ENCODE measurements at places on chromosomes 4 and X.

DNA sequence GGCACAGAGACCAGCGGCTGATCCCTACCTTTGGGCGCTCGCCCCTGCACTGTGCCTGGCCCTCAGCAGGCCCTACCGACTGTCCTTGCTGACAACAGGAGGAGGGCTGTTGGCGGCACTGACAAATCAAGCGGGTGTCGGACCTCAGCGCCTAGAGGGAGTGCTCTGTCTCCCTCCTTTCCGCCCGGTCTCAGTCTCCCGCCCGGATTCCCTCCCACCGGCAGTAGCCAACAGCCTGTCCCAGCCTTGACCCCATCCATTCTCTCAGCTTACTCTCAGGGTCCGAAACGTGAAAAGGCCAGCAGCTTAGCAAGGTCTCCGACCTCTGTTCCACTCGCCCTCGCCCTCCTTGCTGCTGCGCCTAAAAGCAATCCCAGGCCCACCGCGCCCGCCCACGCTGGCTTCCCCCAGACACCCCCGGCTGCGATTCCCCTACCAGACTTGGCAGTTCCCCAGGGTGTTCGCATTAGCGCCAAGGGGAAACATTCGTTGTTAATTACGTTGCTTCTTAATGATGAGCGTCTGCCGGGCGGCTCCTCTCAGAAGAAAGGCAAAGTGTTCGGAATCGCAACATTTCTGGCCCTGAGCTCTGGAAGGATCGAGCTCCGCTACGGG, 96.2 kb downstream of the SOWAHB start:
- no peak for DNase-seq

DNA sequence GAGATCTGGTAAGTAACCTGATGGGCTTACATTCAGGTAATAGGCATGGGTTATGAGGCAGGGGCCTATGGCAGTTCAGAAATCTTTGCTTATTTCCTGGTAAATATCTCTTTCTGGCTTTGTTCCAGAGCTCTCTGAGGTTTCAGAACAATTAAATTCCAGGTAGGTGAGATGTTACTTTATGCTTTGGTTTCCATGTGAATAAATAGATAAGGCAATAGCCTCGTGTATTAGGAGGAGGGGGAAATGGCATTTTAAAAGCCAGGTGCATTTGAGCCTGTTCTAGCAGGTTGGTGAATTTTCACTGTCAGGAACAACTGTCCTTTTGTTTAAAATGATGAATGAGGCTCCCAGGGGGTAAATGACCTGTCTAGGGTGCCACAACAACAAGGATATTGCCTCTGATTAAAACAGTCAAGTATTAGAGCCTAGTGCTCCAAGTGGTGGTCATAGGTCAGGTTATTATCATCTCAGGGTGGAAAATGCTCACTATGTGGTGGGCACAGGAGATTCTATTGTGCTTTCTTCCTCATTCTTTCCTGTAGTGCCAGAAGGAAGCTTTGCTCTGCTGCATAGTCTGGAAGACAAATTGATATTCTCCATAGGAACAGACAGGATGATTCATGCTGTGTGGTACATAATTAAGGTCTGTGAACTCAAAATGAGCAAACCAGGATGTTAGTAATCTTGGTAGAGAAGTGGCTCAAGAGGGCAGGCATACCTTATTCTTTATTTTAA, 296.2 kb downstream of the INPP4B start:
- peak; percentile 95 for DNase-seq

DNA sequence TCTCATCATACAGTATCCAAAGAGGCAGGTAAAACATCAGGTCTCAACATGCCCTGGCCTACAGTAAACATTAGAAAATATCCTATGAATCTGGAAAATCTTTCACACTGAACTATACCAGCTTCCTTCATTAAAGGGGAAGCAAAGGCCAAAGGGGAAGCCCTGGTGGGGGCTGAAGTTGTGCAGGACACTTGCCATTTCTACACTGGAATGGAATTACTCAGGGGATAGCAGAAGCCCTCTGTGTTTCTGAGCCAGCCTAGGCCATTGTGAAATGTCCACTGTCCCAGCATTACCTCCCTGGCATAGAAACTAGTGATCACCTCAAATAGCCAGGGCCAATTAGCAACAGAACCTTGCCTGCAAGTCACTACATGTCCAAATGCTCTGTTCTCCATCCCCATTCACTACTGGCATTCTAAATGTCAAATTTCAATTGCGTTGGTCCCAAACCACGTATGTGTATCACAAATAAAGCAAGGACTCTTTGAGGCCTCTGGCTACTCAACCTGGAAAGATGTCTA, 429.9 kb downstream of the AFF2 start:
- DNase-seq: no peak

- no peak for DNase-seq
Measured at GRCh38 chrX:42093756-42094155, 170.4 kb upstream of the CASK start.

GRCh38 chr4:136112116-136112515, 1420.2 kb downstream of the PCDH18 start:
- no peak for DNase-seq

DNA sequence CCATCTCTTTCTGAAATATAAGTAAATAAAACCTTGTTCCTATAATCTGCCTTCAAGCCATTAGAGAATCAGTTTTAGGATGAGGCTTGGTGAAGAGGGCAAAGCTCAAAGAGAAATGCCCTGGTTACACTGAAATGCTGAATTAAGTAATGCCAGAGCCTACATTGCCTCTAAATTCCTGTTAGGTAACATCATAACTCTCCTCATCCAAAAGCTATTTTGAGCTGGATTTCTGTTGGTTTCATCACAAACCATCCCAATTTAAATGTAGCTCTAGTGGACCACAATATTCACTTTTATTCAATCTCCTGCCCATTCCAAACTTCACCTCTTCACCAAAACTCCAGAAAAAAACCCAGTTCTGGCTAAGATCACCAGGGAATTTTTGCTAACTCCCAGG, 1319.7 kb upstream of the TENM3 start:
- DNase-seq: no peak

DNA sequence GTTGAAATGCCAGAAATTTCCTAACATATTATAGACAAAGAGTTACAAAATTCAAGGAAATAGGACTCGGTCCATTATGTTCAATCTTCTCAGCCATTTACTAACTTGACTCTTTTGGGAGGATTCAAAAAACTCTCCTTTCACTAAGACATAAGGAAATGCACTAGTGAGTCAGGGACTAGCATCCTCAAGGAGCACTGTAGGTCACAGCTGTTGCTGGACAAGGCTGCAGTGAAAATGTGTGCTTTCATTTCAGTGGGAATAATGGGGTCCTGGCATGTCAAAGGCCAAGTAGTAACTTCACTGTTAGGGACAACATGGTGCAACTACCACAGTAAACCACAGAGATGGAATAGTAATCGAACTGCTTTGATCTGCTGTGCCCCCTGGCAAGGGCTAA, 56.9 kb upstream of the ABCG2 start:
- DNase-seq: no peak

DNA sequence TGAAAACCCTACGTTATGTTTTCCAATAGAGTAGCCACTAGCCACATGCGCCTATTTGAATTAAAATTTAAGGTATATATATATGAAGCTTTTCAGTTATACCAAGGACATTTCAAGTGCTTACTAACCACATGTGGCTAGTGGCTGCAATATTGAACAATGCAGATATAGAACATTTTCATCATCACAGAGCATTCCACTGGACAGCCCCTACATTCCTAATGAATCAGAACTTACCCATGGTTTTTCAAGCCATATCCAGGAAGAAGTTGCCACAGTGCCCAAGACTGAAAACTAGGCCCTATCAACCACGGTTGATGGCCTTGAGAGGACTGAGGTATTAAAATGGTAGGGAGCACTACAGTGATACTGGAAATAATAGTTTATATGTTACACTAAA, 29.7 kb downstream of the NEK1 start:
- no peak for DNase-seq

DNA sequence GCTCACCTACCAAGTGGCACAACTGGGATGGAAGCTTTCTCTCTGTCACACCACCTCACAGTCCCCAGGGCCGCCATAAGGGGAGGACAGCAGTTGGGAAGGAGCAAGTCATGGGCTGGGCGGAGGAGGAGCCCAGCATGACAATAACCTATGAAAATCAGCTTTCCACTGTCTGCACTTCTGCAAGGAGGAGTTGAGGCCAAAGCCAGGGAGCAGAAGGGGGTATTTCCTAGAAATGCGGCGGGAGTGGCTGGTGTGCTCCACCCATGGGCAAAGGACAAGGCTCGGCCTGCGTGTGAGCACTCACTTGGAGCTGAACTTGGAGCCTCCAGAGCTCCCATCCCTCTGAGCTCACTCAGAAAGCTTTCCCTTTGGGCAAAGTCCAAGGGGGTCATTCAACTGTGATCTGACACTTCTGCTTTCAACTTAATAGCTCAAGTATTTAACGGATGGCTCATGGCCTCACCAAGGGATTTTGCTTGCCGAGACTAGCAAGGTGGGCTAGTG, 18.5 kb downstream of the APLN start:
- no peak for DNase-seq

DNA sequence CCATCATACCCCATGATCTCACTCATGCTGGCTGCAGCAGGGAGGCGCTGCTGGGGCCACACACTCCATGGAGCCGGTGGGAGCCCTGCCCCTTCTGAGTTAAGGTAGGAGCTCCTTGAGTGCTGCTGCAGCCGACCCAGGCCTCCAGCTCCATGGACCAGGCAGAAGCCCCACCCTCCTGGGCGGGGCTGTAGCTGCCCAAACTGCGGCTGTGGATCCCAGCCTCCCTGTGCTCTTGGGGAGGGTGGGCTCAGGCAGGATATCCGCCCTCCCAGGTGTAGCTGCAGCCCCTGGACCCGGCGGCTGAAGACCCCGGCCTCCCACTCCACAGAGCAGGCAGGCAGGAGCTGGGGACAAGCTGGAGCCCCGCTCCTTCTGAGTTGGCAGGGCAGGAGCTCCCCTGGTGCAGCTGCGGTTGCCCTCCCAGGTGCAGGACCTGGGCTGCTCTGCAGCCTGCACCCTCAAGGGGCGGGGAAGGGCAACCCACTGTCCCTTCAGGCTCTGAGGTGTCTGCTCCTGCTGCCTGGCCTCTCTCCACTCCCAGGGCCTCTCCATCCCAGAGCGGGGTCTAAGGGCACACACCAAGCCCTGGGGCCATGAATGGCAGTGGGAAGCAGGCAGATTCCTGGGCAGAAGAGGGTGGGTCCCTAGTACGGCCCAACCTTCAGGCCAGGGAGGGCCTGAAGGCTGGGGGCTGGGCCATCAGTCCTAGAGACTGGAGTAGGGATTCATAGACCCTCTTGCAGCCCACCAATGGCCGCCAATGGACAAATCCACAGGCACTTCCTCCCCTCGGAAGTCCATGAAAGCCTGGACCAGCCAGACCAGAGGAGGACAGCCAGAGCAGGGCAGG, 466.1 kb downstream of the DTHD1 start:
- no peak for DNase-seq

DNA sequence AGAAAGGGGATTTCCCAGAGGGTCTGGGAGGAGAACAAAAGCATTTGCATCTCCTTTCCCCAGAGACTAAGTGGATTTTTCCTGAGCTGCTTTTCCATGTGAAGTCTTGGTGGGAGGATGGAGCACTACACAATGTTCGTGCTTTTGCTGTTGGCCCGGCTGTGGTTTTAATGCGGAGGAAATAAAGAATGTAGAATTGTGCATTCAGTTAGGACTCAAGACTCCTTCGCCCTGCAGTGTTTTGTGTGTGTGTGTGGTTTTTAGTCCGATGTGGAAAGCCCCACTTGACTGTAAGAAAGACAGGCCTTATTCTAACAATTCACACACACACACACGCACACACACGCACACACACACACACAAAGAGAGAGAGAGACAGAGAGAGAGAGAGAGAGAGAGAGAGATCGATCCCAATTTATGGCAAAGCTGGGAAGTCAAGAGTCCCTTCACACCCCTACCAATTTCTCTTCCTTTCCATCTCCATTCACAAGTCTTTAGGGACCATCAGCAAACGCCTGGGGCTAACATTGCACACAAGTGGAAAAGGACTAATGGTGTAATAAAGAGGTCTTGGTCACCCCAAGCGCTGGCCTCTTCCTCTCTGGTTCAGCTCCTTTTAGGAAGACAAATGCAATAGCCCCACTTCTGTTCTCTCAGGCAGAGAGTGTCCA, 44.2 kb downstream of the CLDN34 start:
- no peak for DNase-seq

DNA sequence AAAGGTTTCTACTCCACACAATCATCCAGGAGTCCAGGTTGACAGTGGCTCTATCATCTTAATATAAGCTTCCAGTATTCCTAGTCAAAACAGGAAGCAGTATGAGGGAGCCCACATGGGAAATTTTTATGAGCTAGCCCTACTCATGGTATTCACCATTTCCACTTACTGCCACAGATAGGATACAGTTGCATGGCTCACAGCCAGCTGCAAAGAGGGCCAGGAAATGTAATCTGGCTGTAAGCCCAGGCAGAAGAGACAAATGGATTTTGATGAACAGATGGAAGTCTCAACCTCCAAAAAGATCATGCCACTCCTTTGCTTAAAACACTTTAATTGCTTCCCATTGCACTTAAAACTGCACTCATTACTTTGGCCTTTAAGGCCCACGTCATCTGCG, 150.6 kb downstream of the ADAMTS3 start:
- DNase-seq: no peak

DNA sequence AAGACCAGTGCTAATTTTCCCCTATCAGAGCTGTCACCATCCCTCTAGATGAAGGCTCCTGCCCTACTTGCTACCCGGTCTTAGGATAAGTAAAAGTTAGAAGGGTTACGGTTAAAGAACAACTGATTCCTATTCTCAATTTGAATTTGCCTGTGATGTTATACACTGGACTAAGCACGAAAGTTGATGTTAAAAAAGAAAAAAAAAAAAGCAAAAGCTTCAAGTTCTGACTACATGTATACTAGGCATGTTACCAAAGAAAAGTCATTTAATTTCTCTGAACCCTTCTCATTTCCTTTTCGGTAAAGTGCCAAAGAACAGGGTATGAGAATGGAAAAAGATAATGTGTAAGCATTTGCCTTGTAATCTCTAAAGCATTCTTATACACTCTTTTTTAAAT, 1.4 kb upstream of the PPID start:
- no peak for DNase-seq

- DNase-seq: no peak
Measured at GRCh38 chr4:126647756-126648397, 984.9 kb upstream of the INTU start.

GRCh38 chr4:39792128-39792527, 94.2 kb downstream of the UBE2K start:
- DNase-seq: no peak

DNA sequence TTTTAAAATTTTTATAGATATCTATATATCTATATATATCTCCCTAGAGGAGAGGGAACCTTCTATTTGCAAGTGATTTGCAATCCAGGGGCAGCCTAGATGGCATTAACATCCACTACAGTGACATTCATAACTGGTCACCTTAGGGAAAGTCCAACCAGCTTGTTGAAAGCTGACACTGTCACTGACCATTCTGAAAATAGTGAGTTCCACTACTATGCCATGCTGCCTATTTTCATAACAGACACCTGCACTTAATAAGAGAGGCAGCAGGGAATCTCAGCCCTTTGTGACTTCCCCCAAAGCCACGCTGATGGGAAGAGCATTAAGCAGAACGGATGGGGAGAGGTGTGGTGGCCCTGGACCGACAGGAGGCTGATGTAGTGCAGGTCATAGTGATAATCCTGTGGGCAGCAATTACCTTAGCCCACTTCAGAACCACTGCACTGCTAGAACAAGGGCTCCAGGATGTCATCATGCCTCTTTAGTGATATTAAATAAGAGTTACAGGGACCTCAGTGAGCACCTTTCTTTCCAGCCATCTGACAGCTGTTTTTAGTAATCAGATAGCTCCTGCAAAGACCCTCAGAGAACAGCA, 51.3 kb downstream of the GPRIN3 start:
- DNase-seq: no peak

- DNase-seq: no peak
Measured at GRCh38 chr4:52058275-52058674, 7.2 kb downstream of the SPATA18 start.

GRCh38 chr4:184384056-184384809, 90.1 kb downstream of the IRF2 start:
- DNase-seq: no peak

Data from NCI-H2081 treated with DMSO at 0.1 percent for 48 hours (cell line).